ENCODE measurements at places on chromosomes 1 and 21.

DNA sequence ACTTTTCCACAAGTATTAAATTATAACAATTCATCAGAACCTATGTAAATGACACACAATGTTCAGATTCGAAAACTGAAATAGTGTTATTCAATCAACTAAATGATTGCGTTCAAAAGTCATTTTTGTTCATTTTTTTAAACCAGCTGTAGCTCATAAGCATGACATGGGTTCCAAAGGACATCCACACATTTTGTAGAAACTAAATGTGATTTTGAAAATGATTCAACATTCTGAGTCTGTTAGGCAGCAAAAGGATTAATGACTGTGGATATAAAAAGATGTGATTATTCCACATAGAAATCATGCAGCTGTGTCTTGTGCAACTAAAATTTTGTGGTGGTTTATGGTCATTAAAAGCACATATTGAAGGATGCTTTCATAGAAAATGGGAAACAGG, 204.5 kb downstream of the BRINP3 start:
- no peak for DNase-seq

DNA sequence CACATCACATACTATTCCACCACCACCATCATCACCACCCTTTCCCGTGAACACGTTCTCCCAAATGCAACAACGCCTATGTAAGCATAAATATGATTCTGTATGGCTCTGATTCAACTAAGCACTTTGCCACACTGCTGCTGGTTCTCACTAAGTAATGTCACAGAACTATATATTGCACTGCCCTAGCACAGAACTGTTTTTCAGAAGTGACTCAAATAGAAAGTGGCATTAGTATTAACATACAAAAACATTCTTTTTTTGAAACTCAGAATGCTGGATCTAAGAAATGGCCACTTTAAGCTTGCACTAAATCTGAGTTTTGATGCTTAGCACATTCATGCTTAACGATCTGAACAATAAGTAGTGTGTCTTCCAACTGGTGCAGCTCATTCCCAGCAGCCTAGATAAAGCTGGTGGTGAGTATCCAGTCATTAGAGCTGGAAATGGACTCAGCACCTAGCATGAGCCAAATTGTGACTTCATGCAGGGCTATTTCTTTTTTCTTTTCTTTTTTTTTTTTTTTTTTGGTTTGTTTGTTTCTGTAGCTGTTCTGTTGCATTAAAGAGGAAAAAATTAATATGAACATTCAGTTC, 46.2 kb upstream of the ZC3H11B start:
- DNase-seq: no peak

DNA sequence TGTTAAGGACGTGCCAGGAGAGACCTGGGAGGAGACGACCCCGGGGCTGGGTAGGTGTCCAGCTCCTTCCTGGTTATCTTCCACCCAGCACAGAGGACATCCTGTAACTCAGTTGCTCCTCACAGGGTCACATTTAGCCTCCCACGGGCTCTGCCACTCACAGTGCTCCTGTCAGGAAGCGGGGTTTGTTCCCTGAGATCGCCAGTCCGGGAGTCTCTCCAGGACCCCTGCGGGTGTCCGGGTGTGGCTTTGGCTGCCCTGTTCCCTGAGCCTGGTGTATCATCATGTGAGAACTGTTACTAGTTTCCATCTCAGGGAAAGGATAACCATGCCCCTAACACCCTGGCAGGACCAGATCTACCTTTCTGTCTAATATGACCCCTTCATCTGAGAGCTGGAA, 158.2 kb upstream of the RUNX1 start:
- DNase-seq: no peak

GRCh38 chr1:19121192-19121591, 88.9 kb downstream of the UBR4 start:
- DNase-seq: no peak

DNA sequence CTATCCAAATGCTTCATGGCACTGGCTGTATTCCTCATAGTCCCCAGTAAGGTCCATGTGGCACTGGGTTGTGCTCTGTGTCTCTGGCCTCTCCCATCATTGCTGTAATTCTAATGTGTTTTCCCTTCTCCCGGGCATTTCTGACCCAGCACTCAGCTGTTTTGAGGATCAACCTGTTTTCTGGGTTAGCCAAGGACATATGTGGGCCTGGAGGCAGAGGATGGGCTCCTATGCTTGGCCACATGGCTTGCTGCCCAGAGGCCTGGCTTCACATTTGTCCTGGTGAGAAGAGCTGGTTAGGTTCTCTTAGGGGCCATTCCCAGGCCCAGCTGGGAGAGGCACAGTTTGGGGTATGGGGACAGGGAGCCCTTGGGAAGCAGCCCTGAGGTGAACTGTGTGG, 103.1 kb downstream of the FAM78B start:
- DNase-seq: no peak

DNA sequence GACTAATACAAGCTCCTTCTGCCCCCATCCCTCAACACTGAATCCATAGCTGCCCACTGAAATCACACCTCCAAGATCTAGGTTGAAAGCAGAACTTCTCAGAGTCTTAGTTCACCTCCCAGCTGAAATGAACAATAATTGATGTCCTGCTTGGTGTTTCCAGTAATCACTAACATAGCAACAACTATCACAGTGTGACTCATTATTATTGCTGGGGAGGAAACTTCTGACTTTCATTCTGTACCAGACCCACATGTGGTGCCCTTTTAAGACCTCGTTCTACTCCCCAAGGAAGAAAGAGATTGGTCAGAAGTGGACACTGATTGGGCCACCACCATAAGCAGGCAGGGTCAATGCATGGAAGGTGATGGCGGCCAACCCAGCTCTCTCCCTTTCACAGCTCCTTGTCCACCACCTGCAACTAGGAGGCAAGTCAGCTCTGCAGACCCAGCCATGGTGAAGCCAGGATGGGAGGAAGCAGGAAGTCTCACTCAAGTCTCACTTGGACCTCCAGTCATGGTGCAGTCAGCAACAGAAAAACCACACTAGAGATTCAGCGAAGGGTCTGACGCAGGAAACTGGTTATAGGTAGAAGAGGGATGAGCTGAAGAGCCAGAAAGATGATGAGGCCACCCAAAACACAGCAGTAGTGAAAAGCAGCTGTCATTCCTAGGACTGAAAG, 720.2 kb downstream of the PTPRU start:
- DNase-seq: no peak

GRCh38 chr1:226498640-226499008, 49.9 kb upstream of the STUM start:
- no peak for DNase-seq

DNA sequence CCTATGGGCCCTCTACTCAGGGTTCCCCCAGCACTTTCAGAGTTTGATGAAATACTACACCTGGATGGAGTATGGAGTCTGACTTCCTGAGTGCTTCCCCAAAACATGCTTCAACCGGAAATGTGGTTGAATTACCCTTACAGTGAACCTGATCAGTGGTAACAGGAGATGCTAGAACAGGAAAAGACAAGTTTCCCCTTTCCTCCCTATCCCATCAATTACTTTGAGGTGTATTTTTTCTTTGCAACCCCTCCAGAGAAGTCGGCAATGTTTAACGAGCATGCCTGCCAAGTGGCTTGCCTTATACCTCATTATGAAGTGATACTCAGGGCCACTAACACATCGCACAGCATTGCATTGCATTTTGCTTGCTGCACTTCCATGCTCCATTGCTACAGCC, 7.0 kb downstream of the KRTAP15-1 start:
- no peak for DNase-seq

- DNase-seq: no peak
These were observed 202.9 kb downstream of the NCAM2 start for GRCh38 chr21:21200939-21201615.

DNA sequence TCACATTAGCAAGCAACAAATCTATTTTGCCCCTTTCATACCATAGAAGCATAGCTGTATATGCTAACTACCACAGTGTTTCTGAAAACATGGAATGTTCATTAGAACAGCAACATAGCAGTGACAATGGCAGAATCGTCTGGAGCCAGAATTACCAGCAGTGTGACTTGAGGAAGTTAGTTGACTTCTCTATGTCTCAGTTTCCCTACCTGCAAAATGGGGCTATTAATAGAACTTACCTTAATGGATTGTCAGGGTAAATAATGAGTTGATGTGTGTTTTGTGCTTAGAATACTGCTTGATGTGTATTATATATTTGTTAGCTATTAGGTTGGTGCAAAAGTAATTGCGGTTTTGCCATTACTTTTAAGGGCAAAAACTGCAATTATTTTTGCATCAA, 14.8 kb upstream of the GJA9 start:
- DNase-seq: no peak

- DNase-seq: peak; percentile 58
These were observed 61.2 kb upstream of the MCOLN3 start for GRCh38 chr1:85109475-85109874.

DNA sequence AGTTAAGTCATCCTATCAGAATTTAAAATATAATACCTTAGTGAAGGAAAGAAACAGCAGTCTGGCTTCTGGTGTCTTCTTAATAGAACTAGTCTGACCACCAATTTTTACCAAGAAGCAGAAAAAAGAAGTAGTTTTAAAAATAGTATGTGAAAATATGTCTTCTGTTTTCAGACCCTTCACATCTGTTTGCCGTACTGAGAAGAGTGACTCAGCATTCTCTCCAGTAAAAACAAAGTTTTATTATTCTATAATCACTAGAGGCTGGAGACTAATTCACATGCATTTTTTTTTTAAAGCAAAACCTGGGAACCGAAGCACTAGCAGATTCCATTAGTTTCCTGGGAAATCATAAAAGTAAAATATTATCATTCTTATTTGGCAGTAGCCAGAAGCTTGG, 163.8 kb downstream of the COL24A1 start:
- no peak for DNase-seq

GRCh38 chr1:219585837-219586455, 27.0 kb downstream of the ZC3H11B start:
- DNase-seq: no peak

DNA sequence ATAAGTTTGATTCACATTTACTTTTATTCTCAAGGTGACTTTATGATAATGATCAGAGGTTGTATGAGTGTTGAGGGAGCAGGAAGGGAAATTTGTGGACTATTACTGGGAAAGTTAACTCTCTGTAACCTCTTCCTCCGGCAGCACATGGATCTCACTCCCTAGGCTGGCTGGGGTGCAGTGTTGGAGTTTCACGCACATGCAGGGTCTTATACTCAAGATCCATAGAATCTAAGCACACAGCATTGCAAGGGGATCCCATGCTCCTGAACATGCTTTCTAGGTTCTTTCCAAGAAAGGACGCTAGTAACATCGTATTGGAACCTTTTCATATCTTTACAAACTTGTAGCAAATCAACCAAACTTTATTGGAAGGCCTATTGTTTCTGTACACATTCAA, 757.6 kb upstream of the TPTE start:
- DNase-seq: no peak

GRCh38 chr1:212466898-212467650, 34.4 kb downstream of the NENF start:
- DNase-seq: no peak

DNA sequence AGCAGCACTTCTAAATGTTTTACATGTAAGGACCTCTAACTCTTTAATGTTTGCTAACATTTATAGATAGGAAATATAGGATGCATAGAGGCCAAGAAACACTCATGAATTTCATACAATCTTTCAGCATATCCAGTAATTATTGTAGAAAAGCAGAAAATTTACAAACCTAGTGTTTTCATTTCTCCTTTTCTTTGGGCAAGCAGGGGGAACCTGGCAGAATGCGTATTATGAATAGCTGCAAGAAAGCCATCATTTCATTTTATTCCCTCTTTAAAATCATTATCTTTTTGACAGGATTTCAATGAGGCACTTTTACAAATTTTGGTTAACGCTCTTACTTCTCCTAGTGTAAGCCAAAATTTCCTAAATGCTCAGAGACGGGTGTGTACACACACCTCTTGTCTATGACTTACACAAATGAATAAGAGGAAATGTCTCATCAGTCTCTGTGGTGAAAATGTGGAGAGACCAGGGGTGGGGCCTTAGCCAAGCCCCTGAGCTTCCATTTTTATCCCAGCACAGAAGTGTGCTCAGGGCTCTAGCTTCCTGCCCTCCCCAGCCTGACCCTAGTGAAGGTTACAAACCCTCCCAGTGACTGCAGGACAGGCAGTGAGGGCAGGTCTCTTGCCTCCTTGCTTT, 91.6 kb downstream of the LRRC8C start:
- peak; percentile 80 for DNase-seq

- DNase-seq: no peak
These were observed 454.3 kb downstream of the MATN1 start for GRCh38 chr1:30268923-30269666.

DNA sequence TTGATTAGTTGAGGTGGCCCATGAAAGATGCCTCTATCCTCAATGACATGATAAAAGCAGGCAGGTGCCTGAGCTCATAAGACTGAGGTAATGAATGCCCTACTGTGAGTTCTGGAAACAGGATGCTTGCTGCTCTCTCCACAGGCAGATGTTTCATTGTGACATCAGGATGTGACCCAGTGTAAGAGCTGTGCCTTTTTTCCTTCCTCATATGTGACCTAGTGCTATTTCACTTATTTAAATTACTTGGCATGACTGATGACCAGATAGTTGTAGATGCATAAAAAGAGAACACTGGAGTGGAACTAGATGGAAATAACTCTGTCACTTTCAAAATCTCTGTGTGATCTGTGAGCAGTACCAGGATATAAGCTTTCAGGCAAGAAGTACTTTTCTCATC, 31.9 kb downstream of the KIF14 start:
- DNase-seq: no peak

- no peak for DNase-seq
These were observed 142.9 kb downstream of the BACH1 start for GRCh38 chr21:29441651-29442050.

DNA sequence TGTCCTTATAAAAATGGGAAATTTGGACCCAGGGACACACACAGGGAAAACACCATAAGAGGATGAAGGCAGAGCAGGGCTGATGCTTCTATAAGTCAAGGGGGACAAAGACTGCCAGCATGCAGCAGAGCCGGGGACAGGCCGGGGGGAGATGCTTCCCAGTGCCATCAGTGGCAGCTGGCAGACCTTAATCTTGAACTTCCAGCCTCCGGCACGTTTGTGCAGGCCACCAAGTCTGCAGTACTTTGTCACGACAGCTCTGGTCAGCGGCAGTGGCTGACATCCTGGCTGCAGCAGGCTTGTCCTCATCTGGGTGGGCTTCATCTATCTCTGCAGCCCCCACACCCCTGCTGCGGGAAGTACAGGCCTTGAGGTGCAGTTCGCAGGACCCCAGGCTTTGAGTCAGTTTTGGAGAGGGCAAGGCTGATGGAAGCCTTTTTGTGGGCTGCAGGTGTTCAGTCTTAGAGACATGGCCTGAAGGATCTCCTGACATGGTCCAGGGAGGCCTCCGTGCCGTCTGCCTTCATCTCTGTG, 186.0 kb downstream of the DYRK1A start:
- DNase-seq: no peak

- no peak for DNase-seq
These were observed 3.1 kb upstream of the MOB3C start for GRCh38 chr1:46619656-46620258.

GRCh38 chr1:172342584-172343239, 77.8 kb upstream of the C1orf105 start:
- DNase-seq: no peak

- no peak for DNase-seq
These were observed 1267.9 kb downstream of the MRPL39 start for GRCh38 chr21:24339406-24339805.
